ENCODE measurements at places on chromosomes 12 and 14.

- peak; percentile 53 for DNase-seq
Observed at GRCh38 chr14:77883131-77883846, 83.4 kb downstream of the ADCK1 start.

DNA sequence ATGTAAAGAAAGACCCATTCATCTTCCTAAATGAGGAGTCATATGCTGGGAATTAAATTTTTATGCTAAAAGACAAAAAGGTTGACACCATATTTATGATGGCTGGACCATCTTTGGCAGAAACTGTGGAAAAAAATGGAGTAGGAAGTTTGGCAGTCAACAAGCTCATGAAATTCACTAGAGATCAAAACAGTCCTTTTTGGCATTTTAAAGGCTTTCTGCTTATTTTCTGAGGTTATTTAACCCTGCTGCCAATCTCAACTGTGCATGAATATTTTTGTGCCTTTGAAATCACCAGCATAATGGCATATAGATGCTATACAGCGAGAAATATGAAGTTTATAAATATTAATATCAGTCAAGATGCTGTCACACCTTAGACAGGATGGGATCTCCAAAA, 399.5 kb downstream of the PDZRN4 start:
- DNase-seq: no peak

GRCh38 chr14:40758076-40758475, 848.6 kb upstream of the LRFN5 start:
- DNase-seq: no peak

- no peak for DNase-seq
Observed at GRCh38 chr14:101482066-101482465, 79.2 kb upstream of the DIO3 start.

GRCh38 chr14:67955261-67955660, 135.7 kb downstream of the RAD51B start:
- no peak for DNase-seq

DNA sequence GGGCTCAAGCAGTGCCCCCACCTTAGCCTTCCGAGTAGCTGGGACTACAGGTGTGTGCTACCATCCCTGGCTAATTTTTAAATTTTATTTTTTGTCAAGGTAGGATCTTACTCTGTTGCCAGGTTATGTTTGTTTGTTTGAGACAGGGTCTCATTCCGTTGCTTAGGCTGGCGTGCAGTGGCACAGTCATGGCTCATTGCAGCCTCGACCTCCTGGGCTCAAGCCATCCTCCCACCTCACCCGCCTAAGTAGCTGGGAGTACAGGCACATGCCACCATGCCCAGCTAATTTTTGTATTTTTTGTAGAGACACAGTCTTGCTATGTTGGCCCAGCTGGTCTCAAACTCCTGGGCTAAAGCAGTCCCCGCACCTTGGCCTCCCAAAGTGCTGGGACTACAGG, 83.3 kb upstream of the KCNH3 start:
- DNase-seq: no peak

- DNase-seq: no peak
Observed at GRCh38 chr14:20580242-20580641, 7.6 kb downstream of the RNASE11 start.

DNA sequence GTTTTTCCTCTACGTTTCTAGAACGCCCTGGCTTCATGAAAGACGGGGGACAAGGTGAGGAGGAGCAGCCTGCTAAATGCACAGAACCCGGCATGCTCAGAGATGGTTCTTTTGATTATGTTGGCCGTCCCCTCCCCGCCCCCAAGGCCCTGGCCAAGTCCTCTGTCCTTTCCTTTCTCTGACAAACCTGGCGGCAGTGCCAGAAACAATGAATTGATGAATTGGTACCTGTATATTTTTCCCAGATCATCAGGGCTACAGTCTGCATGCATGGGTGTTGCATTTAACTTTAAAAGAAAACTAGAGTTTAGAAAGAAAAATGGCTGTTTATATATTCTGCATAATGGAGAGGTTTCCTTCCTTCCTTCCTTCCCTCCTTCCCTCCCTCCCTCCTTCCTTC, 29.0 kb downstream of the GPRC5D start:
- DNase-seq: no peak

DNA sequence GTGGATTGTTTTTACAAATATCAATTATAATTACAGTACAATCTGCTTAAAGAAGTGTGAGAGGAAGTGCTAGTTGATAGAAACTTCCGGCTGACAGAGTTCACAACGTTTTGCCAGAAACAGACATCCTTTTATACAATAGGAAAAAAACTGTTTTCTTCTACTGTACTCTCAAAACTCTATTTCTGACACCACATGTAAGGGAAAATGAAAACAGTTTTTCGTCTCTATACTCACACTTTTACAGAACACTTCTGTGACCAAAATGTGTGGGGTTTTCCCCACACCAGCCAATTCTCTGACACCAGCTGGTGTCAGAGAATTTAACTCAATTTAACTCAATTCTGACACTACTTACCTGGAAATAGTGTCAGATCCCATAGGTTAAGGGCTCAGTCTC, 24.2 kb upstream of the HIF1A start:
- DNase-seq: no peak

DNA sequence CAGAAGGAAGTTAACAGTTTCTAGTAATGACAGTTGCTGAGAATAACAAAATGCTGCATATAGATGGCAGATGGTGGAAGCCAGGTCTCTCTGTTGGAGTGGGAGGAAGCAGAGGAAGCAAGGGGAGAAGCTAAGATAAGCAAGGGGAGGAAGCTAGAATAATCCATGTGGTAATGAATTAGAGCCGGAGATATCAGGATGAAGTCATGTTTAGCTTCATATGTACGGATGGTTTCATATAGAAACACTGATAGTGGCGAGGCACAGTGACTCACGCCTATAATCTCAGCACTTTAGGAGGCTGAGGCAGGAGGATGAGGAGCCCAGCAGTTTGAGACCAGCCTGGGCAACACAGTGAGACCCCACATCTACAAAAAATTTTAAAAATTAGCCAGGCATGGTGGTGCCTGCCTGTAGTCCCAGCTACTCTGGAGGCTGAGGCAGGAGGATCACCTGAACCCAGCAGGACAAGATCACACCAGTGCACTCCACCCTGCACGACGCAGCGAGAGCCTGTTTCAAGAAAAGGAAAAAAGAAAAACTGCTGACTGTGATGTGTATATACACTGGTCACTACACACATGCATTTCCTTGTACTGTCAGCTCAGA, 49.2 kb downstream of the ANAPC7 start:
- DNase-seq: no peak

GRCh38 chr12:114888928-114889584, 205.1 kb upstream of the TBX3 start:
- no peak for DNase-seq

All from NCI-H2081 (cell line).